ENCODE measurements at places on chromosomes 7 and 10. TPM values are rescaled to one million over a fixed set of nuclear protein-coding genes. Genes with fewer than 3 reads are reported as not detected.

PRSS37 gene
- polyA plus RNA-seq, result not detected

SEMA3A gene
- polyA plus RNA-seq, result 84.3 TPM

DNA sequence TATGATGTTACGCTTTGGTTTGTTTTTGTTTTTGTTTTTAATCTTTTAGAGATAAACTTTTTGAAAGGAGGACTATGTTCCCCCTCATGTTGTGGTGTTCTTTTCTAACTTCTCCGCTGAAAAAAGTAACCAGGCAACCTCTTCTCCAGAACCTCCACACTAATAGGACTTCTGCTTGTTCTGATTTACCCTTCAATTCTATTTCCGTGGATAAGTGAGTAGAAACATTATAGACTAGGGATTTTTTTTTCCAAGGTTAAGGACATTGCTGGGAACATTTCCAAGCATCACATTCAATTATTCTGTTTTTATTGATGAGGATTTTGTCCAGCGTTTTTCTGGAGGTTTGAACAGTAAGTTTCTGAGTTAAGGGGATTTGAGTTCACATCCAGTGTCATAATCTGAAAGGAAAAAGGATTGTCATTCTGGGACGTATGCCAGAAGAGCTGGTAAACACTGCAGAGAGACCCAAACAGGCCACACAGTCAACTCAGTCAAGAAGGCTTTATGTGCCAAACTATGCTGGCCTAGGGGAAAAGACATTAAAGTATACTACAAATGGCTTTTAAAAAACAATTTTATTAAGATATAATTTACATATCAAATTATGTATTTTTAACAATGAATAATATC, 28.3 kb upstream of the RALA start:
- peaks cover 2% of the 10 kb centered on the region for H3K4me1 ChIP-seq
- H3K4me3 ChIP-seq, result no peak overlapping the region
- no peaks in the 10 kb centered on the region for H3K36me3 ChIP-seq
- H3K27me3 ChIP-seq, result no peaks in the 10 kb centered on the region
- no peak overlapping the region for H3K27ac ChIP-seq

SEC23IP gene
- polyA plus RNA-seq, result 51.6 TPM

Measured in fibroblast of lung (primary cell).